ENCODE measurements at places on chromosomes 5 and 9.

DNA sequence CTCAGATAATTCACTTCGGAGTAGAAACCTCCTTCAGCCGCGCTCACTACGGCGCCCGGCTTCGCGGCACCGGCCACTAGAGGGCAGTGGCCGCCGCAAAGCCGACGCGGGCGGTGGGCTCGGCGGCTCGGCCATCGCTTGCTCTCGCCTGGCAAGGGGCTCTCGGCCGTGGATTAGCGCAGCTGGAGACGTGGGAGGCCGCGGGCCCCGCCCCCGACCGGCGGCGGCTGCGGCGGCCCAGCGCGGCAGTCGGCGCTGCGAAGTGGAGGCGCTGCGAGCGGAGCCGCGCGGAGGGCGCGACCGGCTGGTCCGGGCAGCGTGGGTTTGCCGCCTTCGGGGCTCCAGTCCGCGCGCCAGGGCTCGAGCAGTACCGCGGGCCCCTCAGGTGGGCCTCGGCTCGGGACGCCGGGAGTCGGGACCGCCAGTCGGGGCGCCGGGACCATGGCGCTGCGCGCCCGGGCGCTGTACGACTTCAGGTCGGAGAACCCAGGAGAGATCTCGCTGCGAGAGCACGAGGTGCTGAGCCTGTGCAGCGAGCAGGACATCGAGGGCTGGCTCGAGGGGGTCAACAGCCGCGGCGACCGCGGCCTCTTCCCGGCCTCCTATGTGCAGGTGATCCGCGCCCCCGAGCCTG, at the start of gene SNX18:
TSS of gene SNX18 (plus strand) at position 248 of the 634 bp plus-strand sequence. CDS start at position 442, 194 bp downstream.
- peak; percentile 95 for DNase-seq

- DNase-seq = no peak
Measured at GRCh38 chr9:131660466-131661405, 79.1 kb downstream of the RAPGEF1 start.

- peak; percentile 61 for DNase-seq
Measured at GRCh38 chr5:10286162-10286861, 21.4 kb downstream of the CMBL start.

DNA sequence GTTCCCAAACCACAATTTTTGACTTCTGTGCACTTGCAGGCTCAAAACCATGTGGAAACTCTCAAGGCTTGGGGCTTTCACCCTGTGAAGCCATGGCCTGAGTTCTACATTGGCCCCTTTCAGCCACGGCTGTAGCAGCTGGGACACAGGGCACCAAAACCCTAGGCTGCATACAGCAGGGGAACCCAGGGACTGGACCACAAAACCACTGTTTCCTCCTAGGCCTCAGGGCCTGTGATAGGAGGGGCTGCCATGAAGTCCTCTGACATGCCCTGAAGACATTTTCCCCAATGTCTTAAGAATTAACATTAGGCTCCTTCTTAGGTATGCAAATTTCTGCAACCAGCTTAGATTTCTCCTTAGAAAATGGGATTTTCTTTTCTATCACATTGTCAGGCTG, 312.1 kb upstream of the TUSC1 start:
- DNase-seq = no peak

DNA sequence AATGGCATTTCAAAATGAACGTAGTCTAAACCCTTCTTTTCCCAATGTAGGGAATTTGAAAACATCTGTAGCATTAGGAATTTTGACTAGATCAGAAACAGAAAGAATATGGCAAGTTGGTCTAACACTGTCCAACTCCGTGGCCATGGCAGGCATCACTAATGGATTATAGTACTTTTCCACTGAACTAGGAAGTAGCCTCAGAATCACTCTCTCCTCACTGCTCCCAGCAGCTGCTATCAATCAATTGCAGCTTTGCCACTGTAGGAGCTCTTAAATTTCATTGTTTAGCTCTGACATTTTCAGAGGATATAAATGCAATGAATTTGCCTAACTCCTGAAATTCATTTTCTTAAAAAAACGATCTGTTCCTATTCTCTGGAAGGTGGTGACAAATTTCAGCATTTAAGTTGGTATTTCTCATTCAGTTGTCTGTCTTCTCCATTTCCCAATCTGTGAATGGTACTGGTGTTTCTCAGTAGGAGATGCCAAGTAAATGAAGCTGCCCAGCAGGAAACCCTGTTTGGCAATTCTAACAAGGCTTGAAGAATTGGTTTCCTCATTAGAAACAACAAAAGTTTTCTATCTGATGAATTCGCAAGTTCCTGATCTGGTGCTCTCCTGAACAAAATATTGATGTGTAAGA, 64.7 kb downstream of the TLR4 start:
- peak; percentile 42 for DNase-seq

DNA sequence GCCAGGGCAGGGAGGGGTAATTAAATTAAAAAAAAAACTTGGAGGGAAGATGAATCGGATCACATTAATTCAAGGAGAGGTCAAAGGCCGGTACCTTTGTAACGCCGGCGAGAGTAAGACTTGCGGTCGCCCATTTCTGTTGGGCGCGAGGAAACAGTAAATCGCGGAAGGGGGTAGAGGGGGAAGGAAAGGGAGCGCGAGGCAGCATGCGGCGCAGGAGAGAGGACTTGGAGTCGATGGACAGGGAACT, 324 bp upstream of the RGMB start:
- DNase-seq = no peak

DNA sequence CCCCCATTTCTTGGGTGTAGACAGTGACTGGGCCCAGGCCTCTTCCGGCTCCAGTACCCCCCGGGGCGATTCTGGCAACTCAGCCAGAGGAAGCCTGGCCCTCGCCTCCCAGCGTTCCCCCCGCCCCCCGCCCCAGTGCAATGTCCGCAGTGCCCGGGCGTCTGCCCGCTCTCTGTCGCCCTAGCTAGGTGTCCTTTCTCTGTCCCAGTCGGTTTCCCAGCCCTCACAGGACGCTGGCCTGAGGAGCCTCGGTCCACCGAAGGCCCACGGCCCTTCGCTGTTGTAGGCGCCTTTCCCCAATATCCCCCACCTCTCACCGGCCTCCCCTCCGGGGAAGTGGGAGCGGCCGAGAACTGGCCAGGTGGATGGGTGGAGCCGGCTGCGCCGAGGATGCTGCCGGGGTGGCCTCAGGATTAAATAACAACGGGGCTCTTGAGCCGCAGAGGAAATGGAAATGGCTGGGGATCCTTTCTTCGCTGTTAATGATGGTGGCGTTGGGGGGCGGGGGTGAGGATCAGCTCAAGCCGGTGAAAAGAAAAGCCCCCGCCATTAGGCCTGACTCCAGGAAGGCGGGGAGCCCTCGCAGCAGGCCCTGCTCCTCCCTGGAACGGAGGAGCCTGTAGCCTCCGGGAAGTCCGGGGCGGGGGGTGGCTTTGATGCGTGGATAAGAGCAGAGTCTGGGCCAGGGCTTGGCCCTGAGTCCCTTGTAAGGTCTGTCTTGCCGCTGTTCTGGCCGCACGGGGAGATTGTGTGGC, 1.1 kb upstream of the SPRY4 start:
- DNase-seq = peak; percentile 63

GRCh38 chr9:117091529-117091928, 323.3 kb downstream of the ASTN2 start:
- no peak for DNase-seq

DNA sequence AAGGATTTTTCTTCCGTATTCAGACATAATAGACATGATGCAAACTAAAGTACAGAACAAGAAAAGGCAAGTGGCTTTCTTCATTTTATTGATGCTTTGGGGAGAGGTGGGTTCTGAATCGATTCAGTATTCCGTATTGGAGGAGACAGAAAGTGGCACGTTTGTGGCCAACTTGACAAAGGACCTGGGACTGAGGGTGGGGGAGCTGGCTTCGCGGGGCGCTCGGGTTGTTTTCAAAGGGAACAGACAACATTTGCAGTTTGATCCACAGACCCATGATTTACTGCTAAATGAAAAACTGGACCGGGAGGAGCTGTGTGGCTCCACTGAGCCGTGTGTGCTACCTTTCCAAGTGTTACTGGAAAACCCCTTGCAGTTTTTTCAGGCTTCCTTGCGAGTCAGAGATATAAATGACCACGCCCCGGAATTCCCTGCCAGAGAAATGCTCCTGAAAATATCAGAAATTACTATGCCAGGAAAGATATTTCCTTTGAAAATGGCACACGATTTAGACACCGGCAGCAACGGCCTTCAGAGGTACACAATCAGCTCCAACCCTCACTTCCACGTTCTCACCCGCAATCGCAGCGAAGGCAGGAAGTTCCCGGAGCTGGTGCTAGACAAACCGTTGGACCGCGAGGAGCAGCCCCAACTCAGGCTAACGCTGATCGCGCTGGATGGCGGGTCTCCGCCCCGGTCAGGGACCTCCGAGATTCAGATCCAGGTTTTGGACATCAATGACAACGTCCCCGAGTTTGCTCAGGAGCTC, 551 bp downstream of the PCDHB6 start:
- DNase-seq = no peak

- DNase-seq = peak; percentile 39
Measured at GRCh38 chr9:136978073-136978864, 965 bp downstream of the PTGDS start.

- DNase-seq = peak; percentile 59
Measured at GRCh38 chr9:129481810-129482511, 138.9 kb downstream of the C9orf50 start.

- peak; percentile 36 for DNase-seq
Measured at GRCh38 chr9:89886281-89886700, 281.5 kb downstream of the GADD45G start.

- DNase-seq = no peak
Measured at GRCh38 chr5:40679913-40680681, at the start of gene PTGER4. TSS of gene PTGER4 (plus strand) at chr5:40679915. CDS start at chr5:40680994, 1,079 bp downstream.

DNA sequence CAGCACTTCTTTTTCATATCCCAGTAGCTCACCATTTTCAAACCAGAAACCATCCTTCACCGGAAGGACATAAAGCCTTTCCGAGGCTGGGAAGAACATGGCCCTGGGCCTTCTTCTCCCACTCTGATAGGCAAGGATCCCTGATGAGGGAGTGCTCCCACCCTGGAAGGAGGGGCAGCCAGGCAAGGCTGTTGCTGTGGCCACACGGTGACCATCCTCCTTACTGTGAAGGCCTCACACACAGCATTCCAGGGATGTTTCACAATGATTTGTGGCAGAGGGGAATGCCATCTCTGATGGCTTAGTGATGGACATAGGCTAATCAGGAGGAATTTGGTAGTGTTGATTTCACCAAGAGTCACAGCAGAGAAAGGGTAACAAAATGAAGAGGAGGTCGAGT, 130.7 kb downstream of the ADAMTS12 start:
- DNase-seq = peak; percentile 64

DNA sequence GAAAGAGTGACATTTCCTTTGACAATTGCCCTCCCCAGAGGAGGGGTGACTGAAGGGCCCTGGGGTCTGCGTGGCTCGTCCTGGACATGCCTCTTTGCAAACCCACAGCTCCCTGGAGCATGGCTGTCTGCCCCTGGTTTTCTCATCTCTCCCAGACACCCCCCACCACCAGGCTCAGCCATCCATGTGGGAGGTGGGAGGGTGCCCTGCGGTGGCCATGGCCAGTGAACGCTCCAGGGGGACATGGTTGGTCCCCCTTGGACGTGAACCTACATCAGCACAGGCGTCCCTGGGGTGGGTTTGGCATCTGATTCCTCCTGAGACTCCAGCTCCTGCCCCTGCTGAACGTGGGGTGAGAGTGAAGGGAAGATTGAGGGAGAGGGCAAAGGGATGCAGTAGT, 67.7 kb upstream of the LMX1B start:
- DNase-seq = no peak

DNA sequence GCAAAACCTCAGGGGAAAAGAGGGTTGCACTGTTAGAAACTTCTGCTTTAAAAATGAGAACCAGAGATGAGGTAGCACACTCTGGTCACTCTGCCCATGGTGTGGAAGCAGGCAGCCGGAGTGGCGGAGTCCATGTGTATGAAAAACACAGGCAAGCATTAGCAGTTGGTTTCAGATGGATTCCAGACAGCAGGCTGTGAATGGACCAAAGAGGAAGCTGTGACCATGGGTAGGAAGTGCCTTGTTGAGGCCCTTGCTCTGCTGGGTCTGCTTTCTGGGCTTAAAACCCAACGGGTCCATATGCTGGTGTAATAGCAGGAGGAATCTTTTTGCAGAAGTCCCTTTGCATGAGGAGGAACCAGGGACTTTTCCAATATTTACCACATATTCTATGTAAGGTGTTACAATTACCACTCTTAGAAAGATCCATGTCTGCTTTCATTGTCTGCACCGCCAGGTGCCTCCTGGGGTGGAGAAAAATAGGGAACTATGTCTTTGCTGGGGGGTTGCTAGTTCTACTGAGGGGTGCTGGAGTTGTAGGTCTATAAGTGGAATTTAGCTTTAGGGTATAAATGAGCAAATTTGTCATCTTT, 77.0 kb downstream of the ANKRD55 start:
- no peak for DNase-seq

DNA sequence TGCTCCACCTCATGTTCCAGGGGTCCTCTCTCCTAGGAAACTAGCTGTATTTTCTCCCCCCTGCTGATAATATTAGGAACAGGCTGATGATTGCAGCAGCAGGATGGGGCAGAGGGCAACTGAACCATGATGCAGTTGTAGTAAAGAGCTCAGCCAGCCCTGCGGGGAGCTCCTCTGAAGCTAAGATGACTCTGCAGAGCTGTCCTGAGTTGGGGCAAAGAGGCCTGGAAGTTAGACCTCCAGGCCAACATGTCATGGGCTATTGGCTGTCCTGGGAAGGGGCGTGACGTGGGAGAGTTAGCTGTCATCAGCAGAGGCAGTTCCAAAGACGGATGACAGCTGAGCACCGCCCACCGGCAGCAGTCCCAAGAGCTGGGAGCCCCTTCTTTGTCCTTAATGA, 6.6 kb upstream of the FBP1 start:
- DNase-seq = no peak

- DNase-seq = peak; percentile 83
Measured at GRCh38 chr5:180799902-180800801, 2.5 kb downstream of the MGAT1 start.

GRCh38 chr9:13110766-13111417, 168.6 kb downstream of the MPDZ start:
- peak; percentile 78 for DNase-seq

- peak; percentile 58 for DNase-seq
Measured at GRCh38 chr9:127803507-127804352, 1.0 kb downstream of the FPGS start.

- DNase-seq = no peak
Measured at GRCh38 chr5:518721-519120, 5.5 kb downstream of the SLC9A3 start.

DNA sequence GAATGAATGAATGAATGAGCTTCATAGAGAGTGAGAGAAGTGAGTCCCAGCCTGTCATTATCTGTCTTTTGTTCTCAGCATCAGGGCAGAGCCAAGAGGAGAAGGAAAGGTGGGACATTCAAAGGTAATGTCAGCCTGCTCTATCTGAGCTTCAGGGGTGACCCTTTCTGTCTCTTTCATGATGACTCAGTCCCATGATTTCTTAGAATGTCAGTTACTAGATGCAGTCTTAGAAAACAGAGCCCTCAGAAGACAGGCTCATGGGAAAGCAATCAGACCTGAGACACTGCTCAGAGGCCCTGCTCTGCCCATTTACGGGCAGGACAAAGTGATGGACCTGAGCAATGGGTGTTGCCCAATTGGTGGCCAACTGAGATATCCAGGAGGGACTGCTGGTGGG, 1.1 kb downstream of the SPATA31D1 start:
- no peak for DNase-seq

DNA sequence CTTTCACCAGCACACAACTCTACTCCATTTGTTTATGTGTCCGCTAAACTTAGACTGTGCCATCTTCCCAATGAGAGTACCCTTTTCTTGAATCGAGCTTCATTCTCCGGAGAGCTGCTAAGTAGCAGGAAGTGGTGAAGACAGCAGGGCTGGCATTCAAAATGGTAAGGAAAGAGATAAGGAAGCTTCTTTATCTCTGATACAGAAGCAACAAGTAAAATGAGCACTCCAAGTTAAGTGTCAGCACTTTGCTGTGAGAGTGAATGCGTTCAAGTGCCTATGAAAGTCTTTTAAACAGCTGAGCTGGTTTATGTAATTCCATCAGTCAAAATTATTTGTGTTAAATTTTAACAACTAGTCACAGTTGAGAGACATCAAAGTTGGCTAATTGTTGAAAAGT, 386.8 kb upstream of the PTPRD start:
- DNase-seq = no peak
